ENCODE measurements at places on chromosomes 2 and 18. TPM values are rescaled to one million over a fixed set of nuclear protein-coding genes. Genes with fewer than 3 reads are reported as not detected.

LIMS3 gene
- 6.6 TPM for total RNA-seq

ITGB1BP1 gene
- total RNA-seq: 32.0 TPM

SPR gene
- total RNA-seq: 21.8 TPM

LIMS1 gene
- total RNA-seq: 37.4 TPM

SP140L gene
- total RNA-seq: 14.1 TPM

RESP18 gene
- not detected for total RNA-seq

DNAH6 gene
- 3.1 TPM for total RNA-seq

SLC11A1 gene
- total RNA-seq: 0.26 TPM

GPR45 gene
- not detected for total RNA-seq

SLC40A1 gene
- 87.1 TPM for total RNA-seq

Measured in uterus (tissue), 4 donors.